ENCODE measurements at places on chromosomes 7 and 10. TPM values are rescaled to one million over a fixed set of nuclear protein-coding genes. Genes with fewer than 3 reads are reported as not detected.

TSC22D4 gene
- polyA plus RNA-seq, result 17.5 TPM

C10orf53 gene
- polyA plus RNA-seq, result not detected

MAGI2 gene
- 0.06 TPM for polyA plus RNA-seq

SDK1 gene
- not detected for polyA plus RNA-seq

MYH16 gene
- polyA plus RNA-seq, result not detected

CCL24 gene
- not detected for polyA plus RNA-seq

SAP25 gene
- not detected for polyA plus RNA-seq

PRF1 gene
- 9.3 TPM for polyA plus RNA-seq

STEAP4 gene
- polyA plus RNA-seq, result not detected

ASB10 gene
- not detected for polyA plus RNA-seq

IGFBP3 gene
- not detected for polyA plus RNA-seq

FBXL13 gene
- 0.45 TPM for polyA plus RNA-seq

LYZL2 gene
- polyA plus RNA-seq, result not detected

FAM13C gene
- not detected for polyA plus RNA-seq

MEOX2 gene
- not detected for polyA plus RNA-seq

HOGA1 gene
- not detected for polyA plus RNA-seq

GPR146 gene
- polyA plus RNA-seq, result 7.4 TPM

GPR158 gene
- polyA plus RNA-seq, result not detected

WAPL gene
- polyA plus RNA-seq, result 31.3 TPM

CC2D2B gene
- not detected for polyA plus RNA-seq

HOXA11 gene
- polyA plus RNA-seq, result not detected

NXPH1 gene
- not detected for polyA plus RNA-seq

PKD2L1 gene
- 1.1 TPM for polyA plus RNA-seq

CFAP43 gene
- polyA plus RNA-seq, result not detected

GARIN1A gene
- polyA plus RNA-seq, result not detected

PSTK gene
- 5.4 TPM for polyA plus RNA-seq

CABCOCO1 gene
- not detected for polyA plus RNA-seq

GFRA1 gene
- polyA plus RNA-seq, result not detected

HPSE2 gene
- polyA plus RNA-seq, result not detected

SOSTDC1 gene
- not detected for polyA plus RNA-seq

All from naive B cell (primary cell).